ENCODE measurements at places on chromosomes 13 and 19. TPM values are rescaled to one million over a fixed set of nuclear protein-coding genes. Genes with fewer than 3 reads are reported as not detected.

GRCh38 chr13:43846496-43847158, 32.9 kb downstream of the CCDC122 start:
- no peak for DNase-seq

The KIR2DL4 gene
- 0.41 TPM for total RNA-seq

GRCh38 chr13:95300625-95301182, 547 bp downstream of the ABCC4 start:
- no peak for DNase-seq

The EPSTI1 gene
- total RNA-seq = 17.9 TPM

- no peak for DNase-seq
Measured at GRCh38 chr13:36353001-36353400, 6.8 kb upstream of the SPART start.
